ENCODE measurements at places on chromosomes 2 and 18.
A peak's percentile ranks its signal among the peaks of the same experiment; 100 is the strongest.

DNA sequence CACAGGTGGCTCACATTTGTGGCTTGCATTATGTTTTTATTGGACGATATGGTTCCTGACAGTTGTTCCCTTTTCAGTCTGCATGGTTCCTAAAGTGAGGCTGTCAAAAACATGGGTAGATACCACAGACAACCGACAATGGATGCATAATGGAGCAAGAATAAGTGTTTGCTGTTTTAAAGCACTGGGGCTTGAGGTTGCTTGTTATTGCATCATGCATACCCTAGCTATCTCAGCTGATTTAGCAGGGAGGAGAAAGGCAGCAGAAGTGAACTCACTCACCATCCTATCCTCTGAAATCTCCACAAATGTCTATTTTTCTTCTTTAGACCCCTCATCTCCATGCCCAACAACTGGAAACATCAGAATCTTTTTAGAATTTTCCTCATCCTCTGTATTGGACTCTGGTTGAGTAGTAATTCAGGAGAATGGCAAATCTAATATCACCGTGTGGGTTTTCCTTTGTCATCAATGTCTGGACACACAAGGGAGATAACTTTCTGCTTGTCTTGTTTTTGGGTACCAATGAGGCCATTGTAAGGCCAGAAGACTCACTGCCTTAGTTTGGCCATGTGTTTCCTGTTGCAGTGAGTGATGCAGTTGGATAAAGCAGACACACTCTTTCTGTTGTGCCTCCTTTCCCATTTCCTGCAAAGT lies 46.7 kb downstream of the FBXO48 start:
- DNase-seq, result peak; percentile 70

DNA sequence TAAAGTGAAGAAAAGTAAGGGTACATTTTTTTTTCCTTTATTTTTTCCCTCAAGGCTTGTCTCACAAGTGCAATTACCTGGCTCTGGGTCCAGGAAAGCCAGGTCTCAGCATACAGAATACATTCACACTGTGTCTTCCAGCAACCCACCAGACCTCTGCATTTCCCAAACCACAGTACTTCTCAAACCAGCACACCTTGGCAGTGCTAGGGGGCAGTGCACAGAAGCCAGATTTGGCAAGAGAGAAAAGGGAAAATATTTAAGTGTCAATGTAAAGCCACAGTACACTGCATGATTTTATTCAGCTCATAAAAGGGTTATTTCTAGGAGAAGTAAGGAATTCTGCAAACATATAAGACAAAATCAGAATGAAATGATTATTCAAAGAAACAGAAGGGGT lies 172.8 kb downstream of the NRXN1 start:
- no peak for DNase-seq

DNA sequence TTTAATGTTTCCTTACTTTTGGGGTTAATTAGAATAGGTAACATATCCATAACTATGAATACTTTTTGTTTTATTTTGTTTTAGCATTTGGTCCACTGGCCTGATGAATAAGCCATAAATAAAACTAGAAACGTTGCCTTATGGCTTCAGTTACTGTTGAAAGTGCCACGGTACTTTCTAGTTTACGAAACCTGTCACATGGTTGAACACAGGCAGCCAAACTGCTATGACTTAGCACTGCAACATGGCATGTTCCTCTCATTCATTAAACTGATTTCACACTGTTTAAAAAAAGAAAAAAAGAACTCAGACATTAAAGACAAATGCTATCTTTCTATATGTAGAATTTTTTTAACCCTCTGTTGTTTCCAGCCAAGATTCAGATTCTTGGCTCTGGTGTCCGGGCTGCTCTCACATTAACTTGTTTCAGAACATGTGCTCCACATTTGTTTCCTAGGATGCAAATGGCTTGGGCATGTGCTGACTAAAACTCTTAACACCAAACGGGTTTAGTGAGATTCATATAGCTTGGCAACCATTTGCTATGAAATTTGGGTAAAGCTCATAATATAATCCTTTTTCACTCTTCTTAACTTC lies 323.9 kb upstream of the RND3 start:
- no peak for DNase-seq

DNA sequence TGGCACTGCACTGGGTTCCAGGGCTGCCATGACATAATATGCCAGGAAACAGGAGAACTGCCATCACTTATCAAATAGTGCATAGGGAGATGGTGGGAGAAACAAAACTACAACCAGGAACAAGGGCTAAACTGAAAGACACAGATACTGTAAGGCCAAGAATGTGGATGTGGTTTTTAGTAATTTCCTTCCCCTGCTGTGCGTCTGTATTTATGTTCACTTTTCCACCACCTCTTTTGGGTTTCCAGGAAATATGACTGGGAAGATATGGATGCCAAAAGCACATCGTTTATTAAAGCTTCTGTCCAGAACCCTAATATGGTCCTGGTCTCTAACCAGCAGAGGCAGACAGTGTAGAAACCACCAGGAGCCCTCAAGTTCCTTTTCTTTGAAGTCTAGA lies 759.7 kb upstream of the FANCL start:
- DNase-seq, result peak; percentile 57

DNA sequence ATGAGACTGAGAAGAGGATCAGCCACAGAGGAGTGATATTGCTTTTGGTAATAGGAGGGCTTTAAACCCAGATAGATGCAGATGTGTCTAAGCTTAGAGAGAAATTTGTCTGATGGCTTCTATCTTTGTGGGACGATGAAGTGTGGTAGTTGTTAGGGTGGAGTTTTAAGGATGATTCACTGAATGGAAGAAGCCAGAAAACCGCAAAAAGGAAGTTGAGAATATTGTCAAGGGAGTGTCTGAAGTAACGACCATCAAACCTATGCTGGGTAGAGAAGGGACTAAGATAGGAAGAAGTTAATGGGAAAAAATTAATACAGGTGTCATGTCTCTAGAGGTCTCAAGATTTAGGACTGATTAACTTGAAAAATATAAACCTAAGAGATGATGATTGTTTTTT lies 195.6 kb upstream of the MC4R start:
- no peak for DNase-seq

- DNase-seq, result no peak
Observed at GRCh38 chr2:224517963-224518362, 67.2 kb downstream of the CUL3 start.

GRCh38 chr18:9876867-9877654 lies 8.7 kb upstream of the TXNDC2 start:
- peak; percentile 77 for DNase-seq

DNA sequence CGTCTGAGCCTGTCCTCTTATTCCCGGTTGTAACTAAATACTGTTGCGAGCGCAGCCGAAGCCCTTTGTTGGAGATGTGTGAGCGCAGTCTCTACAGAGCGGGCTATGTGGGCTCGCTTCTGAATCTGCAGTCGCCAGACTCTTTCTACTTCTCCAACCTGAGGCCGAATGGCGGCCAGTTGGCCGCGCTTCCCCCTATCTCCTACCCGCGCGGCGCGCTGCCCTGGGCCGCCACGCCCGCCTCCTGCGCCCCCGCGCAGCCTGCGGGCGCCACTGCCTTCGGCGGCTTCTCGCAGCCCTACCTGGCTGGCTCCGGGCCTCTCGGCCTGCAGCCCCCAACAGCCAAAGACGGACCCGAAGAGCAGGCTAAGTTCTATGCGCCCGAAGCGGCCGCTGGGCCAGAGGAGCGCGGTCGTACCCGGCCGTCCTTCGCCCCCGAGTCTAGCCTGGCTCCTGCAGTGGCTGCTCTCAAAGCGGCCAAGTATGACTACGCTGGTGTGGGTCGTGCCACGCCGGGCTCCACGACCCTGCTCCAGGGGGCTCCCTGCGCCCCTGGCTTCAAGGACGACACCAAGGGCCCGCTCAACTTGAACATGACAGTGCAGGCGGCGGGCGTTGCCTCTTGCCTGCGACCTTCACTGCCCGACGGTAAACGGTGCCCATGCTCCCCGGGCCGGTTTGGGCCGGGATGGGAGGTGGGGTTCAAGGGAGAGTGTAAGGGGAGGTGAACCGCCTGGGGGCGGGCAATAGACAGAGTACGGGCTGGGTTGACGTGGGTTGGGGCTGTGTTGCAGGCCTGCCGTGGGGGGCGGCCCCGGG lies at the start of gene HOXD12:
Gene HOXD12 (plus strand): TSS at position 68 of the 819 bp plus-strand sequence. CDS start 7 bp downstream, at position 75.
- no peak for DNase-seq

DNA sequence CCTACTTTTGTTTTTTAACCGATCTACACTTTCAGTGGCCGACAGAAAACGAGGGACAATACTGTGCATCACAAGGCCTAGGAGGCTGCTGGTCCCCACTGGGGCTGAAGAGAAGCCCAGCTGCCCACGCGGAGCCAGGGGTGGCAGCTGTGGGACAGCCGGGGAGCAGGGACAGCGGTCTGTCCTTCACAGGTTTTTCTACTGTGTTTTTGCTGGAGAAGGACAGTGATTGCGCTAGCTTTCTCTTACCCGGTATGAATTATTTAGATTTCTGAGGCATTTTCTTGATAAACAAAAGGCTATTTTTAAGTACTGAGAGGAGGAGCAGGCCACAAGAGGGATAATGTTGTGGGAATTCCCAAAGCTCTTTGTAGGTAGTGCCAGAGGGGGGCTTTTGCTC lies 219.8 kb downstream of the ATAD2B start:
- DNase-seq, result no peak

GRCh38 chr2:192070099-192070498 lies 124.6 kb downstream of the TMEFF2 start:
- peak; percentile 32 for DNase-seq

DNA sequence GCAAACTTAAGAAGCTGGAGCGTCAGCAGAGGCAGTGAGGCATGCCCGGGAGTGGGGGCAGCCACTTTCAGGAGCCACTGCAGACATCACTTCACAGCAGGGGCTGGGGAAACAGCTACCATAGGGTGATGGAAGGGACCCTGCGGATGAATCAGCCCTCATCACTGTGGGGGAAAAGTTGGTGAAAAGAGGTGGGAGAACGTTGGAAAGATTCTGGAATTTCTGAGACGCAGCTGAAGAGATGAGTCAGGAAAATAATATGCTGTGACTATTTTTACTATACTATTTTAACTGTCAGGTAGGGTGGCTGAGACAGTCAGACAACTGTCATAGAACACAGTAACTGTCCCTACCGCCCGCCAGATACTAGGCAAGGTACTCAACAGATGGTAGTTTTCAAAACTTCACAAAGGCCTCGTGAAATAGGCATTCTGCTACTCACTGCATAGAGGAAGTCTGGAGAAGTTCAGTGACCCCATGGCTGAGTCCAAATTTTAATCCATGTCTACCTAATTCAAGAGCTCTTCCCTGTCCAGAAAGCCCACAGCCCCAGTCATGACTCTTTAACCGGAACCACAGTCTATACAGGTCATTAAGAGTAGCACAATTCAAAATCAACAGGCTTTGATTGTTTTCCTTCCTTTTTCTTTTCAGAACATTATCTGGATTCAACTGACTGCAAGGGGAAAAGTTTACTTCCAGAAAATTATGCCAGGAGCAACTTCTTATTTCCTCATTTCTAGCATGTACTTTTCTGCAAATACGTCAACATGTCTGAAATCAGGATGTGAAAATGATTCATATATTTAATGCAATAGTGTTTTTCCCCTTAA lies 39.3 kb upstream of the EPB41L3 start:
- peak; percentile 85 for DNase-seq

DNA sequence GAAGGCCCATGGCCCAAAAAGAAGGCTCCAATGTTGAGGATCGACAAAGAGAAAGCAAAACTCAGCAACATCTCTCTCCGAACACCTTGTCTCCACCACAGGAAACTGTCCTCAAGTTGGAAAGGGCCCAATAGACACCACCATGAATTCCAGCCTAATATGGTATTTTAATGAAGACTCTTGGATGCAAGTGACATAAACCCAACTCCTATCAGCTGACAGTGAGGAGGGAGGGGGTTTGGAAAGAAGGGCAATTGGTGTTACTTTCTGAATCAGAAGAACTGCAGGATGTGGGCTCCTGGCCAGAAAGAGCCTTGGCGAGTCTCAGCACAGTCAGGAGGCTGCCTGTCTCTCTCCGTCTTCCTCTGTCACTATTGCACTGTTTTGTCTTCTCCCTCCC lies 40.3 kb upstream of the SIGLEC15 start:
- peak; percentile 78 for DNase-seq

DNA sequence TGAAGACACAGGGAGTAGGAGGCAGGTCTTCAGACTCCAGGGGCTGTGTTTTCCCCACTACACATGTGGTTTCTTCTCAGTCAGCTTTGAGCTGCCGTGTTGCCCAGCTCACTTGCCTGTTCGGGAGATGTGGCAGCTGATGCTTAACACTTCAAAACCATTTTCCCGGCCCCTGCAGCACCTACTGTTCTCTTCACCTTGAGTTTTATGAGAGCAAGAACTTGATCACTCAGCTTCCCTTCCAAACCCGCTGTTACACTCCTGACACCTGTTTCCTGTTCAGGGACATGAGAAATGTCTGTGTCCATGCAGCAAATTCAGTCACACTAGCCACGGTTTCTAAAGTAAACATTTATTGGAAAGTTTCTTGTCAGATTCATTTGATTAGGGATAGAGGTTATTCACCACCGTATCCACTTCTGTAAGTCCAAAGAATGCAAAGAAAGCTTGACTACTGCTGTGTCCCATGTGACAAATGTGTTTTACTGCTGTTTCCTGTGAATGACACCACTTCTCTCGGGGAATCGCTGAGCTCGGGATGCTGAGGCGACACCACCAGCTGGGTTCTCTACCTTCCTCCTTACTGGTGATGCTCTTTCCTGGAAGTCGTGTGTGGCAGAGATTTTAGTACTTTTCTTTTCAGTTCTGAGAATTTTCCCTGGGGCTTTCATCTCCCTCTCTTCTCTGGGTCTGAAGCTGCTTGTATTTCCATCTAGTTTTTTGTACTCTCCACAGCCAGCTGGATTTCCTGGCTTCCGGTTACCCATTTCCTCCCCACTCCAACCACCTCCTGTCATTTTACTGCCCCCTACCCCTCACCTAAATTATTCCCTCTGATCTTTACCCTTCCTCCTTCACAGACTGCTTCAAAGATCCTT lies 91.7 kb downstream of the KLF7 start:
- DNase-seq, result peak; percentile 22

DNA sequence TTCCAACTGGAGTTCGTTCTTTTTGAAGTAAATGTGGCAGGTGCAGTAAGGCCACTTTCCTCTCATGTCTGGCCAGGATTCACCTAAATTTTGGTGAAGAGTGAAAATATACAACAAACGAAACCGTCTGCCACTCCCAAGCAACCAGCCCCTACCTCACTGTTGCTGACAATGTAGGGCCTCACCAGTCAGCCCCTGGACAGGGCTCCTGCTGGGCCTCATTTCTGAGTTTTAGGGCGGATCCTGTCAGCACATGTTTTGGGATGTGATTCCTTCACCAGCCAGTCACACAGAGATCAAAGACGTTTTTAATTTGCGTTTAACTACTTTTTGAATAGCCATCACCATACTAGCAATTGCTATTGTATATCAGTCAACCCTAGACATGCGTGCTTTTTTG lies 185.0 kb downstream of the WDR7 start:
- DNase-seq, result no peak

DNA sequence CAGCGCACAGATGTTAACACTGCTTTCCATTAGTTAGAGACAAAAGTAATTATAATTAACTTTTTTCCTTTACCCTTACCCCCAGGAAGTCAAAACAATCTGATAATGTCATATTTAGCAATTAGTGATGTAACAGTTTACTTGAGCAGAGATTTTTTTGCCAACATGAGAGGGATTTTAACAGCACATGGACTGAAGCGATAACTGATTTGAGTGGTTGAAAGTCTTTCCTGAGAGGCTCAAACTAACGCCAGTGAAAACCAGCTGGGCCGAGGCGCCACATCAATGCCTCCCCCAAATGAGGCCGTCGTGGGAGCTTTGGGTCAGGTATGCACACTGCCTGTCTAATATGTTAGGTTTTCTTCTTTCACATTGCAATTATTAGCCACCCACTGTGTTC lies 469.9 kb upstream of the SMIM21 start:
- no peak for DNase-seq

All from fibroblast of skin of scalp (primary cell).